ENCODE measurements at places on chromosomes 1 and 21.

DNA sequence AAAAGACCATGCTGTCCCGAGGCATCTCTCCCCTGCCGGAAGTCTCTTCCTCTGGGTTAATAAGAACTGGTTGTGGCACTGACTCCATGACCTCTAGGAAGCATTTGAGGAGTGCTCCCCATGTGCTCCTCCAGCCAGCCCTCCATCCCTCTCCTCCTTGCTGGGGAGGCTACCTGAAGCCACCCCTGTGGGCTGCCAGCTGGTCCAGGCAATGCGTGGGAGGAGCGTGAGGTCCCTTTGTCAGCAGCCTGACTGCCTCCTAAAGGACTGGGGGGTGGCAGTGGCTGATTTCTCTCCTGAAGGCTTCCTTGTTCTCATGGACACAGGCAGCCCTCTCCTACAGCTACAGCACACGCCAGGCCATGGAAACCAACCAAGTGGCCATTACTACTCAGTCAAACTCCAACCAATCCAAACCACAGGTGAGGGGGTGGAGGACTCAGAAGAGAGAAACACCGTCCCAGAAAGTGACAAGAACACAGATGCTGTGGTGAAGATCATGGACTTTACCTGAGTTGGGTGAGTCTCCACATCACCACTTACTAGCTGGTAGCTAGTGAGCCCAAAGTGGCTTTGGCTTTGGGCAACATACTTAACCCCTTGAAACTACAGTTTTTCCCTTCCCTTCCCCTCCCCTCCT is 35.2 kb downstream of the NENF start:
- no peak for DNase-seq

DNA sequence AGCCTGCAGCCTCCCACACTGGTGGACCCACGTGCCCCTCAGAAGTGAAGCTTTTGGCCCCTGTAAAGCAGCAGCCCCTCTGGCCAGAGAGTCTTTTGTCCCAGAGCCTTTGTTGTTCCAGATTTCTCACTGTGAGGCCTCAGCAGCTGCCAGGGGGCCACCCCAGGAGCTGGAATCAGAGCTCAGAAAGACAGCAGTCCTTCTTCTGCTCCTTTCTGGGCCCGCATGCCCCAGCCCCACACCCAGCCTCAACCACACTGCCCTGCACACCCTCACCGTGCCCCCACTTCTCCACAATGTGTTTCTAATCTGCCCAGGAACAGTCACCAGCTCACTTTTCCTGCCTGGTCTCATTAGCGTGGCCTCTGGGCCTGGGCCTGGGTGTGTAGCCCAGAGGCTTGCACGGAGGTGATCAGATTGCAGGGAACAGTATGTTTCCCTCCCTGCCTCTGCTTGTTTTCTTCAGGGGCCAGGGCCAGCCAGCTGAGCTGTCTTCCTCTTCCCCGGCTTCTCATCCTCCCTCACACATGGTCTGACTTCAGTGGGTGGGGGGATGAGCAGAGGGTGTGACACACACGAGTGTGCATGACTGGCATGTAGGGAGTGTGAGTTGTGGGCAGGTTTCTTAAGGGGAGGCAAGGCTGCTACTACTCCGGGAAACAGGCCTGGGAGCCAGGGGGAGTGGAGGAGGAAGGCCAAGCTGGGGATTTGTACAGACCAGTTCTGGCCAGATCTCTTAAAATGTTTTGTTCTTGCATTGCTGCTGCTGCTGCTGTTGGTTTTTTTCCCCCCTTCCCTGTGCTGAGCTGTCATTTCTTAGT is 82.5 kb upstream of the ZNF648 start:
- peak; percentile 64 for DNase-seq

- no peak for DNase-seq
Measured at GRCh38 chr1:201894343-201895119, 5.8 kb downstream of the SHISA4 start.

DNA sequence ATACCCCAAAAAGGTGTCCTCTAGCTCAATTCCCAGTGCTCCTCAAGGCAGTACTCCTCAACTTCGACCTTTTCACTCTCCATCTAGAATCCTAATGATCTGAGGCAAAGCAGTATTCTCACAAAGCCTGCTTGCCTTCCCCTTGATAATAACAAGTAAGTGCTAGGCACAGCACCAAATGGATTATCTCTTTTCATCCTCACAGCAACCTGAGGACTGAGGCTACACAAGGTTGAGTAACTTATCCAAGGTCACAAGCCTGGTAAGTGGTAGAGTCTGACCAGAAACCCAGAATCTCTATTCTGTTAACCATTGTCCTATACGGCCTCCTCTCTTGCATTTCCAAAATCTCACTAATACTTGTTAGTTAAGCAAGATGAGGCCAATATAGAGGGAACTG is 5.1 kb downstream of the SYDE2 start:
- DNase-seq = no peak

DNA sequence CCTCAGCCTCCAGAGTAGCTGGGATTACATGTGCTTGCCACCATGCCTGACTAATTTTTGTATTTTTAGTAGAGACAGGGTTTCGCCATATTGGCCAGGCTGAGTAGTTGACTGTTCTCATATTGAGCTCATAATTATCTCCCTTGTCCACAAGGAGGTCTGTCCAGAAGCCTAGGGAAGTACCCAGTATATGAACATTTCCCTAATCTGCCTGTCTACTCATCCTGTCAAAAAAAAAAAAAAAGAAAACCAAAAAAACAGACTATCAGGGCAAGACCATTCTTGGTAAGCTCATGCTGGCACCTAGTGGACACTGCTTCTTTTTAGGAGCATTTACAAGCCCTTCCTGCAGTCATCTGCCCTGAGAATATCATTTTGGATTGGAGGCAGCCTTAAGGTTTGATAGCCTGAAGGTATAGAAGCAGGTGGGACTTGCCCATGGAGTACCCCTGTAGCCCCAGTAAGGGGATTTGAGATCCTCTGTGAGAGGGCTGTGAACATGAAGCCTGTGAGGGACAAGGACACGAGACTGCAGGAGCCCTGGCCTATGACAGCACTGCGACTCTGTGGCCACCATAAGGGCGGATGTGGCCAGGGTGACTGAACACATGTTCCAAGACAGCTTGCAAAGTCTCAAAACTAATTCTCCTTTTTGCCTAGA is 10.8 kb upstream of the DUSP12 start:
- peak; percentile 78 for DNase-seq

GRCh38 chr1:91575909-91576519 is 75.4 kb downstream of the CDC7 start:
- no peak for DNase-seq

- no peak for DNase-seq
Measured at GRCh38 chr1:7831458-7831857, 21.4 kb downstream of the UTS2 start.

GRCh38 chr1:61851849-61852669 is 109.8 kb downstream of the PATJ start:
- DNase-seq = peak; percentile 73

GRCh38 chr1:101250222-101250621 is 13.4 kb downstream of the S1PR1 start:
- DNase-seq = no peak

- DNase-seq = peak; percentile 96
Measured at GRCh38 chr1:172662464-172663109, 3.7 kb downstream of the FASLG start.
